ENCODE measurements at places on chromosomes 12 and 14.

DNA sequence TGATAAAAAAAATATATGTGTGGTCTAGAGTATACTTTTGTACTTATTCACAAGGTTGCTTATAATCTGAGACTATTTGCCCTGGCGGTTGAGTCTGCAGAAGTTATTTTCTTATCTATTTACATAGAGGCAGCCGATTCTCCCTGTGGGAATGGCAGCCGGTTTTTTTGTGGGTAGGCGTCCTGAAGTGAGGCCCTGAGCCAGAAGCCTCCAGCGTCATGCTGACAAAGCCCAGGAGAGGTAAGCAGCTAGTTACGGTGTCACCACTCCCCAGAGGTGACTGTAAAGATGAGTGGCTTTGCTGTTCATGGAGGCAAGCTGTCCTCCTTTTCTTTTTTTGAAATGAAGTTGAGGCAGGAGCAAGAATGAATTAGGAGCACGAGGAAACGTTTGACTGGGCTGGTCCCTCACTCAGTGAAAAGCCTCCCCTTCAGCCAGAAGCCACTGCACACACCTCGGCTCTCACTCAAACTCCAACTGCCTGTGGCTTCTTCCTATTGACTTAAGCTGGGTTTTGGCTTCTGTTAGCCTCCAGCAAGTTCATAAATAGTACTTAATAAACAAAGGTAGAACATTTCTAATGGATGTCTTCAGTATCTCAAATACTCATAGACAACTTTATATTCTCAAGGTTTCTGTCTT lies 21.5 kb downstream of the PAX9 start:
- DNase-seq, result no peak

- DNase-seq, result peak; percentile 47
Observed at GRCh38 chr12:53221203-53222080, 10.6 kb downstream of the RARG start.

- DNase-seq, result no peak
Observed at GRCh38 chr14:102246071-102246470, 58.9 kb downstream of the MOK start.

DNA sequence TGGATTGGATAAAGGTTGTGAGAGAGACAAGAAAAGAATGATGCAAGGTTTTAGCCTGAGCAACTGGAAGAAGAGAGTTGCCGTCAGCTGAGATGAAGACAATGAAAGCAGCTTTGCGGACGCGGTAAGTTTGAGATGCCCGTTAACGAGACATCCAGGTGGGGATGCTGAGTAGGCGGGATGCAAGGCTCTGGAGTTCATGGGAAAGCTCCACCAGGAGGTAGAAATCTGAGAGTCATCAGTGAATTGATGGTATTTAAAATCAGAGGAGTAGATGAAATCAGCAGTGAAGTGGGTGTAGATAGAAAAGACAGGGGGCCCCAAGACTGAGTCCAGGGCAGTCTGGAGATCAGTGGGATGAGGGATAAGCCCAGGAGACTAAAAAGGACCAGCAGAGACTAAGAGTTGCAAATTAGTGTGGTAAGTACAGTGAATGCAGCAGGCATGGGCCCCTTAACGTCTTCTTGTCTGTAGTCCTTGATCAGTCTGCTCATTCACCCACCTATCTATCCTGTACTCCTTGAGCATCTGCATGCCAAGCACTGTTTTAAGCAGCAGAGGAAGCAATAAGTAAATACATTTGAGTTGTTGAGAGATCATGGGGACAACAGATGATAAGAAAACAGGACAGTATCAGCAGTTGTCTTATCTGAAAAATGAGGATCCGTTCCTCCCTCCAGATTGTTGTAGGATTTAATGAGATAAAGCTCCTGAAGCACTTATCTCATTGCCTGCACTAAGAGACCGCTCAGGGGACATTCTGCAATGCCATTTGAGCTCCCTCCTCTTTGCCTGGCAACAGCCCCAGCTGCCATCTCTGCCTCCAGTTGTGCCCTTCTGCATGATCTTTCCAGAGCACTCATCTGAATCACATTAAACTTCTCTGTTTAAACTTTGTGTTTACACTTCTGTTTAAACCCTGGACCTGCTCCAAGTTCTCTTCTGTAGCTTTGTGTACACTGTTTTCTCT lies 91.5 kb downstream of the APAF1 start:
- peak; percentile 30 for DNase-seq

GRCh38 chr12:83753904-83754303 lies 1067.2 kb downstream of the TMTC2 start:
- DNase-seq, result no peak

DNA sequence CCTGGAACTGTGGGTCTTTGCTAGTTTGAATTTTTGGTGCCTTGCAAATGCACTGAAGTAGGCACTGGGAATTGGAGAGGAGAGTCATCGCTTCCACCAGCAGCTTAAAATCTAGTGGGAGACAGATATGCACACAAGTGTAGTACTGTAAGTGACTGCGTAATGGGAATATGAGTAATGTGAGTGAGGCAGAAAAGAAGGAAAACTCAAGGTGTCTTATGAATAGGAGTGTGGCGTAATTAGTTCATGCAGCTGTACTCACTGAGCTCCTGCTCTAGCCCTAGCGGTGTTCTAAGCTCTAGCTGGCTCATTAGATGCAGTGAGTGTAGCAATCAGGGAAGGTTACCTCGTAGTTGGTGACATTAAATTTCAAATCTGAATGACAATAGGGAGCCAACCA lies 2.8 kb downstream of the TCP11L2 start:
- no peak for DNase-seq

DNA sequence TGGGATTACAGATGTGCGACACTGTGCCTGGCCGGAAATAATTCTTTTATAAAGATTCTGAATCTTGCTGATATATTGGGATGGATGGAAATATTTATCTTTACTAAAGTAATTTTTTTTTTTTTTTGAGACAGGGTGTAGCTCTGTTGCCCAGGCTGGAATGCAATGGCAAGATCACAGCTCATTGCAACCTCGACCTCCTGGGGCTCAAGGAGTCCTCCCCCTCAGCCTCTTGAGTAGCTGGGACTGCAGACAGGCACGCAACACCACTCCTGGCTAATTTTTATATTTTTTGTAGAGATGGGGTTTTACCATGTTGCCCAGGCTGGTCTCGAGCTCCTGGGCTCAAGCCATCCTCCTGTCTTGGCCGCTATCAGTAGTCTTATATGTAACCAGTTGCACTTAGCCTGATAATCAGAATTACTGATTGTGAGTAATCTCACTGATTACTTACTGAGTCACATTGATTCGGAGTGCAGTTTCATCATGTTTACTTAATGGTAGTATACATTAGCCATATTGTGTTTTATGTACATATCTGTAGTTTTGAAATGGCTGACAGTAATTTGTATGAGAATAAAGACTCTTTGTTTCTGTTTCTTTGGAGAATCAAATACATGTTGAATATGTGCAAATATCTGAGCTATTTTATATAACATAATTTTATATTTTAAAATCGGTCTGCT lies 50.4 kb upstream of the LRTM2 start:
- no peak for DNase-seq

DNA sequence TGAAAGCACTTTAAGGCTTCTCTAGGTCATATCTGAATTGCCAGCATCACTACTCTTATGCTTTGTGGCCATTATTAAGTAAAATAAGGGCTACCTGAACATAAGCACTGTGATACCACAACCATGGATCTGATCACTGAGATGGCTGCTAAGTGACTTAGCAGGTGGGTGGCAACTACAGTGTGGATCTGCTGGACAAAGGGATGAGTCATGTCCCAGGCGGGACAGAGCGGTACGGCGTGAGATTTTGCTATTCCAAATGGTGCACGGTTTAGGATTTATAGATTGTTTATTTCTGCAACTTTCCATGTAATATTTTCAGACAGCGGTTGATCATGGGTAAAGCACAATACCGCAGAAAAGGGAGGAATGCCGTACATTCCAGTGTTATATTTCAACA lies 39.4 kb downstream of the MLXIP start:
- no peak for DNase-seq

- DNase-seq, result no peak
Observed at GRCh38 chr12:93550748-93551611, 21.5 kb upstream of the SOCS2 start.

GRCh38 chr14:38721822-38722431 lies 381.1 kb downstream of the SEC23A start:
- peak; percentile 70 for DNase-seq

- no peak for DNase-seq
Observed at GRCh38 chr12:127295630-127296029, 971.3 kb upstream of the TMEM132C start.

GRCh38 chr14:76908834-76909233 lies 82.6 kb downstream of the LRRC74A start:
- no peak for DNase-seq

GRCh38 chr14:20331053-20331613 lies 1.9 kb downstream of the CCNB1IP1 start:
- DNase-seq, result no peak
